GM10248 (cell line): ENCODE measurements at places on chromosomes 1 and 21.

- no peak for DNase-seq
Measured at GRCh38 chr21:45108808-45109781, 34.7 kb downstream of the ADARB1 start.

DNA sequence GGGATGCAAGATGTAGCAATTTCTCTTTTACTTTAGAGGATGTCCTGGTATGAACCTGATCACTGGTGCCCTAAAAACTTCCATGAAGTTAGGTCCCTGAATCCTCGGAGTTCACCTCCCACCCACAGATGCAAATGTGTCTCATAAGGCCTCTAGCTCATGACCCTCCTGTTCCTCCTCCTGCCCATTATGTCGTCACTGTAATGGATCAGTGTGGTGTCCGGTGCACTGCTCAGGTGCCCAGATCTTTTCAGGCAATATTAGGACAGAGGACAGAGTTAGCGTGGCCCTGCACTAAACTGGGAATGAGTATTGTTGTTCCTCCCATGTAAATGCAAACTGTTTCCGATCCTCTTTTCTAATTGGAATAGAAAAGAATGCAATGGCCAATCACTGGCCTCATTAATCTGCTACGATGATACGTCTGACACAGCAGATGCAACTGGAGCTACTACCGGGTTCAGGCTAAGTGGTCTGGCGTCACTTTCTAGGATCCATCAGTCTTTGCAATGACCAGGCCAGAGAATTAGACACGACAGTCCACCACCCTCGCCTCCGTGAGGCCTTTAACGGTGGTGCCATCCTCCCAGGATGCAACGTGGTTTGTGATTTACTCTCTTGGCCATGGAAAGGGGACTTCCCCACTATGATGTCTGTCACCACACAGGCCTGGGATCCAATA, 3.4 kb upstream of the COL6A2 start:
- DNase-seq, result peak; percentile 6

DNA sequence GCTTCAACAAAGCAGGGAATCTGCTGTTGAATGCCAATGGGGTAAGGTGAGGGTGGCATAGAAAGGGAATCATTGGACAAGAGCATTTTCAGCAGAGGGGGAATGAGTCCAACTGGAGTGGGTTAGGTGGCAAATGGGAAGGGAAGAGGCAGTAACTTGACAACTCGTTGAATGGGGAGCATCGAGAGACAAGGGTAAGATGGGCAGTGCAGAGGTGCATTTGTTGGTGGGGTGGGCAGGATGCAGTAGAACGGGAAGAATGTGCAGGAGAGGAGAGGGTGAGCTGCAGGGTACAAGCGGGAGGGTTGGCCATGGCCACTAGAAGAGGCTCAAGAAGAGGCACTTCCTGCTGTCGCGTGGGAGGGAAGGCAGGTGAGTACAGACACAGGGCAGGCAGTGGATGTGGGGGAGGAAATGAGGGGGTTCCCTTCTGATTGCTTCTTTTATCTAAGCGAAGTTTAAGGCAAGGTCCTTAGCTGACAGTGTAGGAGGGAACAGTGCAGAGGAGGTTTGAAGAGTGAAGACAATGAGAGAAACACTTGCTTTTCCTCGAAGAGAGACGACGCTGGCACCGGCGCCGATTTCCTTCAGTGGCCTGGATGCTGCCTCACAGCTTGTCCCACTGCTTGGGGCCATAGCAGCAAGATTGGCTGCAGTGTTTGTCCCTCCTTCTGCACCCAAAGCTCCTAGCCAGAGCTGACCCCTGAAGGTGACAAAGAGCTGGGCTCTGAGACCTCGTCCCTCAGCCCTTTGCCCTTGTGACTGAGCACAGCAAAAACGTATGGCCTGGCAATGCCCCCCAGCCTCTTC, 3.2 kb upstream of the IKBKE start:
- DNase-seq, result no peak

GRCh38 chr1:61420909-61421835, 303.8 kb downstream of the TM2D1 start:
- no peak for DNase-seq

DNA sequence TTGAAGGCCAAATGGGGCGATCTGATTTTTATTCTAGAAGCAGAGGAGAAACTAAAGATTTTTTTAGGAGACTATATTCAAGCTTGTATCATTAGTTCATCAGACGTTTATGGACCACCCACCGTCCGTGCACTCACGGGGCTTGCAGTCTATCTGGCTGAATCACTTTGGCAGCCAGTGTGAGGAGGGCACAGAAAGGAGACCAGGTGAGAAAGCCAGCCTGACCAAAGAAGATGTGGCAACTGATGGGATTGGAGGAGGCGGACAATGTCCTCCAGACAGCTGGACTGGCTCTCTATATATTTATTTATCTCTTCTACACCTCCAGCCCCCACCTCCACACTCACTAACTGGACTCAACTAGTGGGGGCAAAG, 822 bp upstream of the ELOVL1 start:
- no peak for DNase-seq

- DNase-seq, result peak; percentile 59
Measured at GRCh38 chr21:34986561-34987500, 62.3 kb downstream of the RUNX1 start.

DNA sequence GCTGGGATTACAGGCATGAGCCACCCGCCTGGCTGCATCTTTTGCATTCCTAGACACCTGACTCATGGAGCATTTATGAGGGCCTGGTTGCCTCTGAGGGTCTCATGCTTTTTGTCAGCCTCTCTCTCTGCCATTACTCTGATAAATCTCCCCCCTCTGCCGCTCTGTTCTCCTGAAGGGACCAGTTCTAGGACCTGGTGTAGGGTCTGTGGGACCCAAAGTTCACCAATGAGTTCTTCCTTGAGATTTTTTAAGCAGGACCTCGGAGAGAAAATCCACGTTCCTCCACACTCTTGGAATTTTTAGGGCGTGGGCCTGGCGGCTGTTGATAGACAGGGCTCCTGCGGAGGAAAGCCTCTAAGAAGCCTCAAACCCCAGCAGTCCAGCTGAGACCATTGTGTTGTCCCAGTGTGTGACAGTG, 91.9 kb upstream of the ERRFI1 start:
- DNase-seq, result no peak

GRCh38 chr1:208534599-208534897, 290.4 kb upstream of the PLXNA2 start:
- no peak for DNase-seq

GRCh38 chr1:162035241-162035640, 11.6 kb upstream of the OLFML2B start:
- DNase-seq, result no peak

DNA sequence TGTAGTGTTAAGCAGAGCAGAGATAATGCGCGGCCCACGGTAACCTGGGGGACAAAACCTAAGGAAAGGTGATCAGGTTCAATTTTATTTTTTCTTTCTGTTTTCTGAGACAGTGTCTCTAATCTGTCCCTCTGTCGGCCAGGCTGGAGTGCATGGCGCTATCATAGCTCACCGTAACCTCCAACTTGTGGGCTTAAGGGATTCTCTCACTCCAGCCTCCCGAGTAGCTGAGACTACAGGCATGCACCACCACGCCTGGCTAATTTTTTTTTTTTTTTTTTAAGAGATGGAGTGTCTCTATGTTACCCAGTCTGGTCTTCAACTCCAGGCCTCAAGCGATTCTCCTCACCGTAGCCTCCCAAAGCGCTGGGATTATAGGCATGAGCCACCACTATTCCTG, 724 bp upstream of the ANKRD35 start:
- no peak for DNase-seq

GRCh38 chr1:191579019-191579418, 579.2 kb upstream of the RGS18 start:
- DNase-seq, result no peak

DNA sequence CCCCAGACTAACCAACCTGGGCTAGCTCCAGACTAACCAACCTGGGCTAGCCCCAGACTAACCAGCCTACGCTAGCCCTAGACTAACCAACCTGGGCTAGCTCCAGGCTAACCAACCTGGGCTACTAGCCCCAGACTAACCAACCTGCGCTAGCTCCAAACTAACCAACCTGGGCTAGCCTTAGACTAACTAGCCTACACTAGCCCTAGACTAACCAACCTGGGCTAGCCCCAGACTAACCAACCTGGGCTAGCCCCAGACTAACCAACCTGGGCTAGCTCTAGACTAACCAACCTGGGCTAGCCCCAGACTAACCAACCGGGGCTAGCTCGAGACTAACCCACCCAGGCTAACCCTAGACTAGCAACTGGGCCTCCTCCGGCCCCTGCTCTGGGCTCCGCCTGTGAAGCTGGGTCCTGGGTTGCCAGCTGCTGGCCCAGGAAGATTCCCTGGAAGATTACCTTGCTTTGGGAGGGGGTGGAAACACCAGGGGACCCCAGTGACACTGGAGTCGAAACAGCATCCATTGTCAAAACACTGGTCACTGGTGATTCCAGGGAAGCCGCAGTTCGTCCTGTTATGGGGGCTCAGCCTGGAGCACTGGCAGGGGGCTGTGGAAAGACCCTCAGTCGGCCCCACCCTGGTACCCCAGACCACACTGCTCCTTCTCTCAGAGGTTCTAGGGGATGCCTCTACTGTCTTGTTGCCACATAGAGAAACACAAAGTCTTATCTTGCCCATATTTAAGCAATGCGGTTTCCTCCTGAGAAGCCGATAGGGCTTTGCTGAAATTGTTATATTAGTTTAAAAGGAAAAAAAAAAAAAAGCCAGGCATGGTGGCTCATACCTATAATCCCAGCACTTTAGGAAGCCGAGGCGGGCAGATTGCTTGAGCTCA, 1.1 kb downstream of the TFF2 start:
- no peak for DNase-seq

DNA sequence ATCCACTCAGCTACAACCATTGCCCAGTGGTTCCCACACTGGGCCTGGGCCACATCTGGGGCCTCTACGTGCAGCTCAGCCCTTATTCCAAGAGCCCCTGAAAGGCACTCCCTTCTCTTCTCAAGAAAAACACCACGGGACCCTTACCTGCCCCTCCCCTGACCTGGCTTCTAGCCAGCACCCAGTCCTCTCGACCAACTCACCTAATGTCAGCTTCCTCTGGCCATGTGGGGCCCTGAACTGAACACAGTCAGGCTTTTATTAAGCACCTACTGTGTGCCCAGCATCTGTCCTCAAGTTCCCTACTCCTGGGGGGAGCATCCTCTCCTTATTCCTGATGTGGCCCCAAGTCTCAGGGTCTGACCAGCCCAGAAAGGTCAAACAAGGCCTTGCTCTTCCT, 208.4 kb downstream of the MATN1 start:
- no peak for DNase-seq

DNA sequence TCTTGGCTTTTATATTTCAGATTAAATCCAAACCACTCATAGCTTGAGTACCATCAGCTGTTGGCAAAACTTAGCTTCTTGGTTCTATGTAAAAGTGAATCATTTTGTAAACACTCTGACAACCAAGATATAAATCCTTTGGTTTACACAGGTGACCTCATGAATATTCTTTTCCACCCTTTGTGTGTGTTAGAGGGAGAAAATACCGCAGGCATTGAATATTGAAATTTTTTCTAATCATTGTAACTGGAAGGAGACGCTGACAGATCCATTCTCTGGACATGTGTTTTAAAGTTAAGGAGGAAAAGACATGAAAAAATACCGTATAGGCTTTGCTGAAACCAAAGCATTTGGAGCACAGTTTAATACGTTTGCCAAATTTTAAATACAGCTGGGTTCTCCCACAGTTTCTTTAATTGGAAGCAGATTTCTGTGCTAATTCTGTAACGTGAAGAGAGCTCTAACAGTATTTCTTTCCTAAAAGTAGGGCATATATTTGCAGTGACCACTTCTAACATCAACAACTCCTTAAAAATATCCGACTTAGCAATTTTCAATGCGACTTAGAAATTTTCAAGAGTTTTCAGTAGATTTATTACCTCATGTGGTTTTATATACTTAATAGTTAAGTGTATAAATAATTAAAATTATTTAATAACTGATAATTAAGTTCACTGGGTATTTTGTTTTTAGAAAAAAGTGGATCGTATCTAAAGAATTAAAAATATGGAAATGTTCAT, 388.2 kb downstream of the USP25 start:
- DNase-seq, result no peak

GRCh38 chr1:159089184-159089791, 12.7 kb upstream of the AIM2 start:
- peak; percentile 31 for DNase-seq

- no peak for DNase-seq
Measured at GRCh38 chr1:152743371-152744145, 14.3 kb upstream of the KPRP start.

- DNase-seq, result no peak
Measured at GRCh38 chr1:36816348-36816747, 218.0 kb downstream of the GRIK3 start.

DNA sequence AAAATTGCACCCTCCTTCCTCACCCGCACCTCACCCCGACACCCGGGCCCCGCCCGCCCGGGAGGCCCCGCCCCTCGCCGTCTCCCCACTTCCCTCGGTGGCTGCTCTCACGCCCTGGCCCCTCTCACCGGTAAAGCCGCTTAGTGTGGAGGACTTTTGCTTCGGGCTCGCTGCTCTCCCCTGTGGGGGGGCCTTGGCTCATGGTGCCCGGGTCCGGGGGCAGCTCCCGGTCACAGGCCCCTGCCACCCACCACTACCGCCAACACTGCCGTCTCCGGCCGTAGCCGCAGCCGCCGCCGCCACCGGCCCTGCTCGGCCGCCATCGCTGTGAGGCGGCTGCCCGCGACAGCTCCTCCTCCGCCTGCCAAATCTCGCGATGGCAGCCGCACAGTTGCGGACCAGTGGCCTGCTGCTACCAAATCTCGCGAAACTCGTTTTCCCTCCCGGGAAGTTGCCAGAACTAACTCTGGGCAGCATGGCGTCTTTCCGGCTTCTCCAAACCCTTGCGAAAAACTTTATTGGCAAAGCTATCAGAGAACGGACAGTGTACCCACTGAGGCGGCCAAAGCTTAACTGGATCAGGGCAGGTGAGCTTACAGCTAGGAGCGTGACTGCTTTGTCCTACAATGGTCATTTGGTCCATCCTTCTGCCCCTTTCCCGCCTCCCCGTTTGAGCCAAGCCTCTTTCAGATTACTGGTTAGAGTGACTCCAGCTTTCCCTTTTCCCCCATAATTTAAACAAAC, at the start of gene SMG5:
TSS of gene SMG5 (minus strand) at position 347 of the 744 bp plus-strand sequence. CDS start at position 202, 145 bp downstream.
- peak; percentile 95 for DNase-seq

- DNase-seq, result no peak
Measured at GRCh38 chr1:53549781-53550180, 90.6 kb downstream of the DMRTB1 start.

GRCh38 chr1:150928286-150928685, 2.1 kb downstream of the SETDB1 start:
- DNase-seq, result no peak

DNA sequence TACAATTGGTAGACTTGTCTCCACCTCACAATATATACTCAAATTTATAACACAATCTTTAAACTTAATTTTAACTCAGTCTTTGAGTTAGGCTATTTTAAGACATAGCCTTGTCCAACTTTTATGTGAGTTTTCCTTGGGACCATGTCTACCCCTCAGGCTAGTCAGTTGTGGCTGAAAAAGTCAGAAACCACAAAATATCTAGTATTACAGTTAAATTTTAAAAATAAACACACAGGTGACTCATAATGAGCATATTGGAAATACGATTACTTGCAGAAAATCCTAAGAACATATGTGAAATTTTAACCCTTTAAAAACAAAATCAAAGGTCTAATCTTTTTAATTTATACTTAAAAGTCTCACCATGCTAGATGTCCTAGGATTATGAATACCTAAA, 4.8 kb upstream of the ASB17 start:
- DNase-seq, result no peak
